Neuronal stem cell (in vitro differentiated cells): ENCODE measurements at places on chromosomes 13 and 19.

GRCh38 chr13:33870046-33870668 lies 52.2 kb downstream of the RFC3 start:
- no peaks in the 10 kb centered on the region for H3K27me3 ChIP-seq
- no peak overlapping the region for H3K27ac ChIP-seq
- no peak overlapping the region for H3K4me3 ChIP-seq
- no peaks in the 10 kb centered on the region for H3K4me1 ChIP-seq
- H3K36me3 ChIP-seq = peaks cover 7% of the 10 kb centered on the region

DNA sequence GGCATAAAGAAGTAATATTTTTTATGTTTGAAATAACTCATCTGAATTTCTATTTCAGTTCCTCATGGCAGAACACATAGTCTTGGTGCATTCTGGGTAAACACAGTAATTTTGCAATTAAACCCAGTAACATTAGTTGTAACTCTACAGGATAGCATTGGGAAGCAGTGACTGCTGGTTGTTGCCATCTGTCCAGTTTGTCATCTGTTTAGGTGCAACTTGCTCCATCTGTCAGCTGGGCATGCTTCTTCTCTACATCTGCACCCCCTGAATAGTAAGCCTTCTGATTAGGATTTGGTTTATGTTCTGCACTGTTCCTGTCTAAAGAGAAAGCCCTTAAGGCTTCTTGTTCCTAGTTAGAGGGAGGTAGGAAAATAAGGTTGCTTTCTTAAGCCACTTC lies 63.5 kb upstream of the CSNK1A1L start:
- no peak overlapping the region for H3K27ac ChIP-seq
- no peak overlapping the region for H3K4me3 ChIP-seq
- H3K4me1 ChIP-seq = no peaks in the 10 kb centered on the region
- DNase-seq = no peak
- no peaks in the 10 kb centered on the region for H3K36me3 ChIP-seq

GRCh38 chr13:112652512-112653070 lies 37.2 kb upstream of the ATP11A start:
- H3K27ac ChIP-seq = no peak overlapping the region
- no peak for DNase-seq
- no peaks in the 10 kb centered on the region for H3K36me3 ChIP-seq

DNA sequence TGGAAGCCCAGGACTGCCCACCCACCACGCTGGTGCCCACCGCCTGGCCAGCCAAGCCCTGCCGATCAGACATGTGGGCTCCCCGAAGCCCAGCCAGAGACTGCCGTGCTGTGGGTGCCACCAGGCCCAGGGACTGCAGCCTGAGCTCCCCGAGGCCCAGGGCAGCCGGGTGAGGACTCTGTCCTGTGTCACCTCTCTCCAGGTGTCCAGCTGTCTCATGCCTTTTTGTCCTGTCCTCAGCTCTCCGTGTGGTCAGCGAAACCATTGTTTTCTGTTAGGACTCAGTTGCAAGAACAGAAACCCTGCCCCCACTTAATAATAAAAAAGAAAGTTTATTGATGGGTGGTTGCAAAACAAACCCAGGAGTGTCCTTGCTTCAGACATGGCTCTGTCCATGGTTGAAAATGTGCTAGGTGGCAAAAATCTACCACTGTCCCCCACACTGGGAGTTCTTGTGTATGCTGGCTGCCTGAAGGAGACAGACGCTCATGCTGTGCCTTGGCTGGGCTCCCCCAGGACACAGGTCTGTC lies 9.9 kb downstream of the PLEKHF1 start:
- H3K36me3 ChIP-seq = peaks cover 2% of the 10 kb centered on the region
- H3K27me3 ChIP-seq = no peaks in the 10 kb centered on the region
- H3K4me1 ChIP-seq = peaks cover 2% of the 10 kb centered on the region
- no peak overlapping the region for H3K27ac ChIP-seq
- no peak for DNase-seq

- no peaks in the 10 kb centered on the region for H3K4me1 ChIP-seq
- no peaks in the 10 kb centered on the region for H3K27me3 ChIP-seq
- no peaks in the 10 kb centered on the region for H3K36me3 ChIP-seq
- H3K4me3 ChIP-seq = no peak overlapping the region
- no peak overlapping the region for H3K27ac ChIP-seq
Measured at GRCh38 chr13:97417698-97418097, 16.3 kb upstream of the RAP2A start.

- no peaks in the 10 kb centered on the region for H3K36me3 ChIP-seq
- H3K4me3 ChIP-seq = no peak overlapping the region
- H3K27me3 ChIP-seq = no peaks in the 10 kb centered on the region
- no peak for DNase-seq
- H3K4me1 ChIP-seq = peaks cover 9% of the 10 kb centered on the region
Measured at GRCh38 chr13:110114316-110114715, 192.6 kb downstream of the COL4A1 start.
